Right atrium auricular region (tissue), 2 donors: ENCODE measurements at places on chromosomes 3 and 15.

- H3K4me3 ChIP-seq = no peak overlapping the region
- no peaks in the 10 kb centered on the region for H3K27me3 ChIP-seq
- peaks cover 6% of the 10 kb centered on the region for H3K4me1 ChIP-seq
- no peaks in the 10 kb centered on the region for H3K36me3 ChIP-seq
Measured at GRCh38 chr3:196624907-196625306, 14.6 kb upstream of the NRROS start.

DNA sequence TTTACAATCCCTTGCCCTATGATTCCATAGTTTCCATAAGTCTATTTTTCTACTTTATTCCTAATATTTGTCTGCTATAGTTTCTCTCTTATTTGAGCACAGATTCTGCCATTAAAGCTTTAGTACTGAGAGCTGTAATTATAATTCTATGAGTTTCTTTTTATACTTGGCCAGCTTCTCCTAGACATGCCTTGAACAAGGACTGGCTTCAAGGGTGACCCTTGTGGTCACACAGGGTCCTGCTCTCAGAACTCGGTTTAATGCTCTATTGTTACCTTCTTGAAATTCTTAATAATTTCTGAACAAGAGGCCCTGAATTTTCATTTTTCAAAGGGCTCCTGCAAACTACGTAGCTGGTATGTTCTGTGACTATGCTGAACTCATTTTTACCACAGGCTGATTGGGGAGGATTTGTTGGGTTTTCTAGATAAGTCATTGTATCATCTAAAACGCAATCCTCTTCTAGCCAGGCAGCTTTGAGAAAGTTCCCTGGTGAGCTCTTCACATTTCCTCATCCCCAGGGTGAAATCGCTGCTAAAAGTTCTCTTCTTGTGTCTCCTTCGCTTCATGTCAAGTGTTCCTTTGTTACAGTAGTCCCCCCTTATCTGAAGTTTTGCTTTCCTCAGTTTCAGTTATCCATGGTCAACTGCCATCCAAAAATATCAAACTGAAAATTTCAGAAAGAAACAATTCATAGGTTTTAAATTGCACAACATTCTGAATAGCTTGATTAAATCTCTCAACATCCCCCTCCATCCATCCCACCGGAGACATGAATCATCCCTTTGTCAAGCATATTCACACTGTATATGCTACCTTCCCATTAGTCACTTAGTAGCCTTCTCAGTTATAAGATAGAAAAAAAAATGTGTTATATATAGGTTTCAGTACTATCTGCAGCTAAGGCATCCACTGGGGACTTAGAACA is 12.6 kb upstream of the PLCL2 start:
- peaks cover 3% of the 10 kb centered on the region for H3K4me1 ChIP-seq
- no peak for DNase-seq
- H3K4me3 ChIP-seq = no peak overlapping the region
- H3K27ac ChIP-seq = no peak overlapping the region

DNA sequence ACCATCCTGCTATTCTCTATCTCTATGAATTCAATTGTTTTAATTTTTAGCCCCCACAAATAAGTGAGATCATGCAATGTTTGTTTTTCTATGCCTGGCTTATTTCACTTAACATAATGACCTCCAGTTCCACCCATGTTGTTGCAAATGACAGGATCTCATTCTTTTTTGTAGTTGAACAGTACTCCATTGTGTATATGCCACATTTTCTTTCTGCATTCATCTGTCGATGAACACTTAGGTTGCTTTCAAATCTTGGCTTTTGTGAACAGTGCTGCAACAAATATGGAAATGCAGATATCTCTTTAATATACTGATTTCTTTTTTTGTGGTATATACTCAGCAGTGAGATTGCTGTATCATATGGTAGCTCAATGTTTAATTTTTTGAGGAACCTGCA is 58.7 kb downstream of the RETNLB start:
- no peaks in the 10 kb centered on the region for H3K27me3 ChIP-seq
- H3K27ac ChIP-seq = no peak overlapping the region
- no peak for DNase-seq
- peaks cover 10% of the 10 kb centered on the region for H3K36me3 ChIP-seq
- H3K4me1 ChIP-seq = no peaks in the 10 kb centered on the region
- no peak overlapping the region for H3K4me3 ChIP-seq

DNA sequence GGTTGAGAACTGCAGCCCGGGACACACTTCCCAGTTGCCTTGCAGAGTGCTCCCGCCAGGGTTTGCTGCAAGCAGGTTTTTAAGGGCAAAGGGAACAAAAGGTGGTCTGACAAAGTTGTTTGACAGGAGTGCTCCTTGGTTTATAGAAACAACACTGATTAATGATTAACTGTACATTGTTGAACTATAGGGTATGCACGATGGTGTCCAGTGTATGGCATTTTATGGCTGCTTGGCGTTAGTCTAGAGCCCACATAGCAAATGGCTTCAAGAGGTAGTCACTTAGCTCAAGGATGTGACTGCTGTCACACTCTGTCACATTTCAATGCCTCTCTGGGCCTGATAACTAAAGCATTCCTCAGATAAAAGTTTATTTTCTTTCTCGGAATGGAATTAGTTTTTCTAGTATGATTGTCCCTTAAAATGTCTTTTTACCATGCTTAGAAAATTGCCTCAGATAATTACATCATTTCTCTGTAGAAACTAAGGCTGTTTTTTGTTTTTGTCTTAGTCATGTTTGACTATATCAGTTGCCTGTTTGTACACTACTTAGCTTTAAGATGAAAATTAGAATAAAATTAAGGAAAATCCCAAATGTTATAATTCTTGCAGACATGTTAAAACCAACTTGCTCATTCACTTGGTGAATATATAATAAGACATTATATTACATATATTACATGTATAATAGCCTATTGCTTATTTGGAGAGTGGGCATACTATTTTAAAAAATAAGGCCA is 61.3 kb upstream of the GATM start:
- no peaks in the 10 kb centered on the region for H3K27me3 ChIP-seq
- no peaks in the 10 kb centered on the region for H3K36me3 ChIP-seq

- H3K27ac ChIP-seq = no peak overlapping the region
- DNase-seq = no peak
- no peaks in the 10 kb centered on the region for H3K27me3 ChIP-seq
Measured at GRCh38 chr15:32733281-32733680, 15.5 kb downstream of the GREM1 start.

DNA sequence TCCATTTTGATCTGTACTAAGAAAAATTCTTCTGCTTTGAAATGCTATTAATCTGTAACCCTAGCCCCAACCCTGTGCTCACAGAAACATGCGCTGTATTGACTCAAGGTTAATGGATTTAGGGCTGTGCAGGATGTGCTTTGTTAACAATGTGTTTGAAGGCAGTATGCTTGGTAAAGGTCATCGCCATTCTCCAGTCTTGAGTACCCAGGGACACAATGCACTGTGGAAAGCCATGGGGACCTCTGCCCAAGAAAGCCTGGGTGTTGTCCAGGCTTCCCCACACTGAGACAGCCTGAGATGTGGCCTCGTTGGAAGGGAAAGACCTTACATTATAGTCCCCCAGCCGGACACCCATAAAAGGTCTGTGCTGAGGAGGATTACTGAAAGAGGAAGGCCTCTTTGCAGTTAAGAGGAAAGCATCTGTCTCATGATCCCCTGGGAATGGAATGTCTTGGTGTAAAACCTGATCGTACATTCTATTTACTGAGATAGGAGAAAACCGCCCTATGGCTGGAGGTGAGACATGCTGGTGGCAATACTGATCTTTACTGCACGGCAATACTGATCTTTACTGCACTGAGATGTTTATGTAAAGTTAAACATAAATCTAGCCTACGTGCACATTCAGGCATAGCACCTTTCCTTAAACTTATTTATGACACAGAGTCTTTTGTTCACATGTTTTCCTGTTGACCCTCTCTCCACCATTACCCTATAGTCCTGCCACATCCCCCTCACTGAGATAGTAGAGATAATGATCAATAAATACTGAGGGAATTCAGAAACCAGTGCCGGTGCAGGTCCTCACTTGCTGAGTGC is 6.3 kb downstream of the PIGZ start:
- no peaks in the 10 kb centered on the region for H3K27me3 ChIP-seq
- no peak overlapping the region for H3K4me3 ChIP-seq
- H3K4me1 ChIP-seq = peaks cover 3% of the 10 kb centered on the region
- H3K27ac ChIP-seq = no peak overlapping the region
- no peak for DNase-seq
- H3K36me3 ChIP-seq = no peaks in the 10 kb centered on the region

GRCh38 chr3:171556574-171557145 is 96.5 kb upstream of the TNIK start:
- H3K27ac ChIP-seq = no peak overlapping the region
- H3K36me3 ChIP-seq = no peaks in the 10 kb centered on the region
- H3K4me1 ChIP-seq = no peaks in the 10 kb centered on the region
- no peak for DNase-seq
- H3K27me3 ChIP-seq = no peaks in the 10 kb centered on the region
